ENCODE measurements at places on chromosomes 16 and 17. TPM values are rescaled to one million over a fixed set of nuclear protein-coding genes. Genes with fewer than 3 reads are reported as not detected.

GRCh38 chr16:81210807-81211206, 27.7 kb upstream of the BCO1 start:
- H3K27ac ChIP-seq = no peak overlapping the region
- H3K27me3 ChIP-seq = peaks cover 3% of the 10 kb centered on the region
- no peaks in the 10 kb centered on the region for H3K4me1 ChIP-seq
- no peaks in the 10 kb centered on the region for H3K36me3 ChIP-seq
- no peak for DNase-seq

GRCh38 chr16:89330177-89330856, 112.8 kb downstream of the ZNF778 start:
- H3K27me3 ChIP-seq = no peaks in the 10 kb centered on the region
- H3K36me3 ChIP-seq = no peaks in the 10 kb centered on the region
- DNase-seq = peak; percentile 78
- no peak overlapping the region for H3K4me3 ChIP-seq

DNA sequence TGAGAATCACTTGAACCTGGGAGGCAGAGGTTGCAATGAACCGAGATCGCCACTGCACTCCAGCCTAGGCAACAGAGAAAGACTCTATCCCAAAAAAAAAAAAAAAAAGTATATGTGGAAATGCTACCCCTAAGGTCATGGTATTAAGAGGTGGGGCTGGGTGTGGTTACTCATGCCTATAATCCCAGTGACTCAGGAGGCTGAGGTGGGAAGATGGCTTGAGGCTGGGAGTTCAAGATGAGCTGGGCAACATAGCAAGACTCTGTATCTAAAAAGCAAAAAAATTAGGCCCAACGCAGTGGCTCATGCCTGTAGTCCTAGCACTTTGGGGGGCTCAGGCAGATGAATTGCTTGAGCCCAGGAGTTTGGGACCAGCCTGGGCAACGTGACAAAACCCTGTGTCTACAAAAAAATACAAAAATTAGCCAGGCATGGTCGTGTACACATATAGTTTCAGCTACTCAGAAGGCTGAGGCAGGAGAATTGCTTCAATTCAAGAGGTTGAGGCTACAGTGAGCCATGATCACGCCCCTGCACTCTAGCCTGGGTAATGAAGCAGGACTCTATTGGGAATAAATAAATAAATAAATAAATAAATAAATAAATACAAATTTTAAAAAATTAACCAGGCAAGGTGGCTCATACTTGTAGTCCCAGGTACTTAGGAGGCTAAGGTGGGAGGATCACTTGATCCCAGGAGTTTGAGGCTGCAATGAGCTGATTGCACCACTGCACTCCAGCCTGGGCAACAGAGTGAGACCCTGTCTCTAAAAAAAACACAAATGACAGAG, 32.3 kb upstream of the NUFIP2 start:
- no peak overlapping the region for H3K4me3 ChIP-seq
- H3K27ac ChIP-seq = no peak overlapping the region
- no peaks in the 10 kb centered on the region for H3K27me3 ChIP-seq
- no peaks in the 10 kb centered on the region for H3K4me1 ChIP-seq
- DNase-seq = no peak
- H3K36me3 ChIP-seq = no peaks in the 10 kb centered on the region

GRCh38 chr16:66300501-66300900, 66.0 kb upstream of the CDH5 start:
- H3K27me3 ChIP-seq = peaks cover 13% of the 10 kb centered on the region
- H3K4me1 ChIP-seq = no peaks in the 10 kb centered on the region
- H3K27ac ChIP-seq = no peak overlapping the region
- H3K36me3 ChIP-seq = no peaks in the 10 kb centered on the region
- H3K4me3 ChIP-seq = no peak overlapping the region

- peaks cover 8% of the 10 kb centered on the region for H3K27me3 ChIP-seq
- H3K4me1 ChIP-seq = no peaks in the 10 kb centered on the region
- H3K36me3 ChIP-seq = no peaks in the 10 kb centered on the region
- H3K4me3 ChIP-seq = no peak overlapping the region
These were observed 17.2 kb downstream of the TMEM114 start for GRCh38 chr16:8572919-8573724.

DNA sequence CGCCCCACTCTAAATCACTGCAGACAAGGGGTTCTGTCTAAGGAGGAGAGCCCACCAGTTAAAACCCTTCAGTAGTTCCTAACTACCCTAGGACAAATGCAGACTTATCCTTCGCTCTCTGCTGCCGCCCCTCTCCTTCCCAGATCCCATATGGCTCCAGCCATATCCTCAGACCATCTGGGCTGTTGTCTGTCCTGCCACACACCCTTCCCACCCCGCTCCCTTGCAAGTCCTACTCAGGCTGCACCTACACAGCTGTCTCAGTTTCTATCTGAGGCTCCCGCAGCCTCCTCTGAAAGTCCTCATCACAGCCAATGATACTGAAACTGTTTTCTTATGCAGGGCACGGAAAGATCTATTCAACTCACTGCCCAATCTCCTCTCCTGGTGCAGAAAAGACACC, 720 bp upstream of the BCKDK start:
- H3K4me3 ChIP-seq = no peak overlapping the region
- peaks cover 3% of the 10 kb centered on the region for H3K4me1 ChIP-seq
- H3K27ac ChIP-seq = no peak overlapping the region
- peaks cover 19% of the 10 kb centered on the region for H3K36me3 ChIP-seq
- no peak for DNase-seq

CBFA2T3 gene
- 0.05 TPM for polyA plus RNA-seq

LPO gene
- not detected for polyA plus RNA-seq

CARD14 gene
- polyA plus RNA-seq = not detected

AFMID gene
- 28.1 TPM for polyA plus RNA-seq

Measured in fibroblast of lung (primary cell).